ENCODE measurements at places on chromosomes 16 and 17. TPM values are rescaled to one million over a fixed set of nuclear protein-coding genes. Genes with fewer than 3 reads are reported as not detected.

DNA sequence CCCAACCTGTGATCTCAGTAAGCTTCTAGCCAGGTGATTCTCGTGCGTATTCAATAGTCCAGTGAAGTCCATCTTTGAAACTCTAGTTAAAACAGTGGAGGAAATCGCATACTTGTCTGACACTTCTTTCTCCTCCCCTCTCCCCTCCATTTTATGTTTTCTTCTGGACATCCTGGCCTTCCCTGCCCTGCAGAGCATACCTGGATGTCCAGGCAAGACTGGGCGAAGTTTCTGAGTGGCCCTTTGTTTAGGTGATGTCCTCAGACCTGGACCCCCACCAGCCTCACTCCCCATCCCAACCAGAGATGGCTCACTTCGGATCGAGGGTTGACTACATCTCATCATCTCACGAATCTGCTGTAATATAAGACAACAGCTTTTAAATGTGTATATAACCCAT lies 65.7 kb downstream of the CCDC182 start:
- no peak for DNase-seq

GRCh38 chr16:783404-784161 lies 4.6 kb downstream of the RPUSD1 start:
- DNase-seq, result no peak

- DNase-seq, result no peak
Measured at GRCh38 chr17:46908068-46908737, 14.8 kb upstream of the GOSR2 start.

GRCh38 chr16:80671281-80671849 lies 130.6 kb downstream of the DYNLRB2 start:
- no peak for DNase-seq

DNA sequence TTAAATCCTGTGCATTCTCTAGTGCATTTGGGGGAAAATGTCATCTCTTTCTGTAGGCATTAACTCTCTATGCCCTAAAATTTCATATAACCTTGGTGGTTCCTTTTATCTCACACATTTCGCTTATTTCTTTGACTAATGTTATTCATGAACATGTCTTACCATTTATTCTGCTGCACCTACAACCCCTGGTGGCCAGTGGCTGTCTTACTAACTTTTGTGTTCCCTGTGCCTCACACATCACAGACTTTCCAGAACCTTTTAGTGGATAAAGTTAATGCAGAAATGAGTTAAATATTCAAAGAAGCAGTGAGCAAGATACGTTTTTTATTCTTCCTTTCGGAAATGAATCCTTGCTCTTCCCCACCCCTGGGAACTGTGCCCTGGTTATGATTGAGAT lies 111.9 kb downstream of the CDH13 start:
- DNase-seq, result no peak

DNA sequence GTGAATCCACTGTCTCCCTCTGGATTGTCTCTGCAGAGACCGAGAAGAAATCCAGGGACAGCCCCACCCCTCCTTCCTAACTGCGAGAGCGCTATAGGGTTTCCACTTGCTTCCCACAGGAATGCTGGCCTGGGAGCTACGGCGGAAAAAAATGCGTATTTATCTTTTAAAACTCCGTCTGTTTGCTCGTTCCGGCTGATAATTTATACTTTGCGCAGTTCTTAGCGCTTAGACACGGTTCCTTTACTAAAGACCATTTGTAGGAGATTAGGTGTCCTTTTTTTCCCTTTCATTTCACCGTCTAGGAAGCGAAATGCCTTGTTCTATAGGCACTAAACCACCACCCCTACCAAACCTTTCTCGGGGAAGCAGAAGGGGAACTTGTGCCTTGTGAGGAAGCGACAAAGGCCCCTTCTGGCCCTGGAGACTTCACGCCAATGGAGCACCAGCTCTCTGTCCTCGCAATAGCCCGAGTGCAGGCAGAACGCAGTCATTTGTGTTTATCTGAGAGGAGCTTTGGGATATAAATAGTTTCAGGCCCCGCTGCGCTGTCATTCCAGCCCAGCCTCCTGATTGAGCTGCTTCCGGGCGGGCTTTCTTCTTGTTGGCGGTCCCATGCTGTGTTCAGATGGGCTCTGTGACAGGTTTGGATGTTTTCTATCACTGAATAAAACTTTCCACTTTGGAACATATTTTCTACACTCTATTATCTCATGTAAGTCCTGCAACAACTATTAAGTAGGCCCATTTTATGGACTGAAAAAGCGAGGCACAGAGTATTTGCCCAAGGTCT lies 791 bp upstream of the SUPT4H1 start:
- DNase-seq, result no peak

- no peak for DNase-seq
Measured at GRCh38 chr16:81940781-81941560, 70.3 kb downstream of the SDR42E1 start.

GRCh38 chr17:38674014-38674748 lies 576 bp downstream of the EPOP start:
- no peak for DNase-seq

DNA sequence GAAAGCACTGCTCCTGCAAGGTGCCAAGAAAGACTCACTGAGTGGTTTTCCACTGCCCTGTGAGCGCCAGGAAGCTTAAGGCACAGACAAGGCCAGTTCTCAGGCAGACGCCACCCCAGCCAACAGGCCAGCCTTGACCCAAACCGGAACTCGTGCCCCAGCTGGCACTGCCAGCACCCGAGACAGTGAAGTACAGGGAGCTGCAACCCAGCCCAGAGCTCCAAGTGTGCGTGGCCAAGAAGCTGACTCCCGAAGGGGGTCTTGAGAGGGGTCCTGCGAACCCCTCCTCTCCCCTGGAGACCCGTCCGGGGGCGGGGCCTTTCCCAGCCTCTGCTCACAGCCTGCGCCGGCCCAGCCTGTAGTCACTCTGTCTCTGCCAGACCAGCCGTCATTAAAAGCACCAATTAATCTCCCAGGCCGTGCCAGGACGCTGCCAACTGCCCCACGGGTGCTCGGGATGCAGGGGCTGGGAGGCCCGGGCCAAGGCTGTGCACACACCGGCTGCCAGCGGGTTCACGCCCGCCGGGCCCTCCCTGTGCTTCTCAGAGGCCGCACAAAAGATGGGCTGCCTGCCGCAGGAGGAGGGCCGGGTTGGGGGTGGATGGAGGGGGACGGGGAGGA lies 4.4 kb upstream of the SOX8 start:
- DNase-seq, result no peak

DNA sequence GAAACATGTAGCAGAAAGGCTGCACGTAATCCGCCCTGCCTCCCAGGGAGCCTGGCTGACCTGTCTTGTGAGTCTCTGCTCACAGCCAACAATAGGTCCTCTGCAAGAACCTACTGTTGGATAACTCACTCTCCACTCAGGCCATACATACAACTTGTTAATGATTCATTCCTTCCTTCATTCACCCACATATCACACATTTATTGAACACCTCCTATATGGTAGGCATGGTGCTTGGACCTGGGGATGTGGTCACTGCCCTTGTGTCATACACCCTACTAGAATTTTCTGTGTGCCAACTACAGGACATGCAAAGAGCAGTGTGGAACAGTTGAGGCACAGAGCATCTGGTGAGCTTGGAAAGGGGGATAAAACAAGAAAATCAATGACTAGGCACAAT lies 28.1 kb upstream of the HNF1B start:
- no peak for DNase-seq

DNA sequence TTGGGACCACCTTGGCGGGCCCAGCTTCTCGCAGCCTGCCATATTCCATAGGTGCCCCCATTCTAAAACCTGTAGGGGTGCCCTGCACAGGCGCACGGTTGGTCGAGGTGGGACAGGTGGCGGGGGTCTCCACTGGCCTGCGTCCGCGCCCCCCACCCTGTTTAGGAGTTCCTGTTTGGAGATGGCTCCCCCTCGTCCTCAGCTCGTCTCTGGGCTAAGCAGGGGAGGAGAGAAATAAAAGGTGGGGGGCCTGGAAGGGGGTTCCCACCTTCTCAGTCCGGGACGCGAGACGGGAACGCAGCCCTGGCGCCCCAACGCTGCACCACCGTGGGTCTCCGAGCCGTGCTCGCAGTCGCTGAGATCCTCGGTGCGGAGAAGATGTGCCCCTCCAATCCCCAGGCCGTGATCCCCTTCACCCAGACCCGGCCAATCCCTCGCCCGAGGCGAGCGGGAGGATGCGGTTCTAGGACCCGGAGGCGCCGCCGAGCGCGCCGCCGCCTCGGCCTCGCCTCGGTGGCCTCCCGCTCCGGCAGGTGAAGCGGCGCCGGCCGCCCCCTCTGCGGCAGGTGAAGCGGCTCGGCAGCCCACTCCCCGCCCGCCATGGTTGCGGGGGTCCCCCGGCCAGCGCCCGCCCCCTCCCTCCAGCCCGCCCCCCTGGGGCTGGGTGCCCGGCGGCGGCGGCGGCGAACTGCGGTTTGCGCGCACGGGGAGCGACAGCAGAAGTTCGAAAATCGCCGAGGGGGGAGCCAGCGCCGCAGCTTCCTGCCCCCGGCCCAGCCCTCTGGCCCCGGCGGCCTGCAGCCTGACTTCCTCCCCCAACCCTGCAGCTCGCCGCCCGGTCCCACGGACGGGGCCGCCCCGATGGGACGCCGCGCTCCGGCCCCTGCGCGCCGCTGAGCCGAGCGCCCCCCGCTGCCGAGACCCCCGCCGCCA lies at the start of gene FMNL1:
FMNL1 (plus strand) TSS at position 805 of the 933 bp plus-strand sequence. CDS start 240 bp downstream, outside the sequence.
- no peak for DNase-seq

DNA sequence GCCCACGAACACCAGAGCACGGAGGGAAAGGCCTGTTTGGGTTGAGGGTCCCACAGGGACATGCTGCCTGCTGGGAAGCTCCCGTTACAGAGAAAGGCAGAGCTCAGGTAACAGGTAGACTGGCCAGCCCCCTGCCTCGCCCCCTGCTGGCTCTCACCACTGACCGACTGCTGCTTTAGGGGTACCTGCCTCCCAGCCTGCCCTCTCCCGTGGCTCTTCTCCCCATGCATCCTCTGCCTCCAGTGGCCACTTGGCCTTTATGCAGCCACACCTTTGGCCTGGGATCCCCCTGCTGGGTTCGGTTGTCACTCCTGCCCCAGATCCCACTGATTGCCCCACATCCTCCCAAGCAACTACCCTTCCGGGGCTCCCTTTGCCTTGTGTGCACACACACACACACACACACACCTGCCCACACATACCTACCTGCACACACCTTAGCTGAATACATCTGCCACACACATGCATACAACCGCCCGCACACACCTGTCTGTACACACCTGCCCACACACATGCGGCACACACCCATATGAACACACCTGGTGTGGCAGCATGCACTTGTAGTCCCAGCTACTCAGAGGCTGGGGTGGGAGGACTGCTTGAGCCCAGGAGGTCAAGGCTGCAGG lies 7.1 kb downstream of the MCRIP1 start:
- no peak for DNase-seq

- peak; percentile 48 for DNase-seq
Measured at GRCh38 chr16:84175350-84176081, 11.3 kb downstream of the TAF1C start.

DNA sequence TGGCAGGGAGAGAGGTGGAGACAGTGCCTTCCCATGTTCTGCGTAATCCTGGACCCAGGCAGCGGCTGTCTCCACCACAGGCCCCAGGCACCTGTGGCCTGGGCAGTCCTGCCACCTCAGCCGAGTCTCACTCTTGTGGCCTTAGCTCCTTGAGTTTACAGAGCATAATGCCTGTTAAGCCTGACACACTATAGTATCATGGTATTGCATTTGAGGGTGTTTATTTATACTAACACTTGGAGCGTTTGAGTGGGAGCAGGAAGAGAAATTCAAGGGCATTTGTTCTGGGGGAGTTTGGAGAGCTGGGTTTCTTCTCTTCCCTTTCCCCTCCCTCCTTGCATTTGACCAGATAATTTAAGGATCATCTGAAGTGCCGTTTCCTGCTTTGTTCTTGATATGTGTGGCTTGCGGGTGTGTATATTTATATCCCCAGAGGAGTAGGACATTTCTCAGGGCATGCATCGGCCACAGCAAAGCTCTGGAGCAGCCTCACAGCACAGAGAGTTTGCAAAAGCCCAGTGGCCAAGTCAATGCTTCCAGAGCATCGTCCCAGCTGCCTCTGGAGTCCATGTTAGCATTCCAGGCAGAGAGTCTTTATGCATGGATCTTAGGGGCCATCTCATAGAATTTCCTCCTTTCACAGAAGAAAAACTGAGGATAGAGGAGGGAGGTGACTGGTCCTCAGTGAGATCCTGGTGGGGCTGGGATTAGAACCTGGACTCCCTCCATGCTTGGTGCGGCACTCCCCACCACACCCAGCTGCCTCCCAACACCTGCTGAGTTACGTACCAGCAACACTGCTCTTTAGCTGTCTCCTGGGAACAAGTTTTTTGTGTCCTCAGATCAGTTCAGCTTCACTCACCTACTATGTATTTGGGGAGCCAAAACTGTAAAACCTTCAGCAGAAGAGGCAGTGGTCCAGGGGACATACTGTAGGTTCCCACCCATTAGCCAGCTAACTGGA lies 222.8 kb downstream of the CCDC182 start:
- DNase-seq, result no peak

GRCh38 chr16:11553371-11553770 lies 33.3 kb downstream of the LITAF start:
- no peak for DNase-seq

- DNase-seq, result no peak
Measured at GRCh38 chr16:17265154-17265553, 205.6 kb downstream of the XYLT1 start.

GRCh38 chr17:78324391-78325075 lies 35.3 kb downstream of the SOCS3 start:
- DNase-seq, result no peak

DNA sequence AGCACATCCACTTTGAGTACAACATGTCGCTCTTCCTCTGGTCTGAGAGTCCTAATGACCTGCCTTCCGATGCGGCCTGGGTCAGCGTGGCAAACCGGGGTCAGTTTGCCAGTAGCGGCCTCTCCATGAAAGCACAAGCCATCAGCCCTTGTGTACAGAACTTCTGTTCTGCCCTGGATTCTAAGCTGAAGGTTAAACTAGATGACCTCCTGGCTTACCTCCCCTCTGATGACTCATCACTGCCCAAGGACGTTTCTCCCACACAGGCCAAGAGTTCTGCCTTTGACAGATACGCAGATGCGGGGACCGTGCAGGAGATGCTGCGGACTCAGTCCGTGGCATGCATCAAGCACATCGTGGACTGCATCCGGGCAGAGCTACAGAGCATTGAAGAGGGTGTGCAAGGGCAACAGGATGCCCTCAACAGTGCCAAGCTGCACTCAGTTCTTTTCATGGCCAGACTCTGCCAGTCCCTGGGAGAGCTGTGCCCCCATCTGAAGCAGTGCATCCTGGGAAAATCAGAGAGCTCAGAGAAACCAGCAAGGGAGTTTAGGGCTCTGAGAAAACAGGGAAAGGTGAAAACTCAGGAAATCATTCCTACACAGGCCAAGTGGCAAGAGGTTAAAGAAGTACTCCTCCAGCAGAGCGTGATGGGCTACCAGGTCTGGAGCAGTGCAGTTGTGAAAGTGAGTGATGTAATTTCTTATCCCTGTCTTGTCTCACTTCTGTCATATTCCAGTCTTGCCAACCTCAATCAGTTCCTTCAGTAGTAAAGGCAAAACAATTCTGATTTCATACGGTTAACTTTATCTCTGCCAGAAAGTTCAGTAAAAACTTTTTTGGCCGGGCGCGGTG lies 8.6 kb downstream of the COG1 start:
- no peak for DNase-seq

Gene TBC1D3K
- total RNA-seq, result 1.5 TPM

Gene RPS2
- 2,794 TPM for total RNA-seq

Gene SEPTIN12
- total RNA-seq, result not detected

Gene FCSK
- total RNA-seq, result 16.9 TPM

Gene CLEC3A
- total RNA-seq, result 0.23 TPM

Gene IRX5
- 2.7 TPM for total RNA-seq

Gene KRT222
- total RNA-seq, result not detected

Gene GDPD1
- 0.26 TPM for total RNA-seq

Gene RHBDL3
- total RNA-seq, result 3.2 TPM

Gene PKMYT1
- 105 TPM for total RNA-seq

Gene PRDM7
- total RNA-seq, result not detected

All from Panc1 (cell line).